NCI-H82 (cell line): ENCODE measurements at places on chromosomes 5 and 9.

DNA sequence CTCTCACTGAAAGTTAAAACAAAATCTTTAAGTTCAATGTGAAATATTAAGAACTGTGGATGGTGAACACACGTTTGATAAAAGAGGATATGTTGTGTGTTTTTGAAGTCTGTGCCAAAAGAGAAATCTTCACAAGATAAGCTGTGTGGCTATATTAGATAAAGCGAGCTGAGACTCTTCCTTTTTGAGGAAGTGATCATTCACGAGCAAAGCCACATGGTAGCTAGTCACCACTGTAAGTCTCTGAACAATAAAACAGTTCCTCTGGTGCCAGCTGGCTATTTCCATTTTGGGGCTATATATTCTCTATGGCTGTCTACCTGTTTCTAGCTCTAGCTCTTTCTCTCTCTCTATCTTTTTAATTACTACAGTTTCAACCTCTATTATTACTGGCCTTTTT lies 1849.2 kb upstream of the C9orf72 start:
- DNase-seq = no peak

DNA sequence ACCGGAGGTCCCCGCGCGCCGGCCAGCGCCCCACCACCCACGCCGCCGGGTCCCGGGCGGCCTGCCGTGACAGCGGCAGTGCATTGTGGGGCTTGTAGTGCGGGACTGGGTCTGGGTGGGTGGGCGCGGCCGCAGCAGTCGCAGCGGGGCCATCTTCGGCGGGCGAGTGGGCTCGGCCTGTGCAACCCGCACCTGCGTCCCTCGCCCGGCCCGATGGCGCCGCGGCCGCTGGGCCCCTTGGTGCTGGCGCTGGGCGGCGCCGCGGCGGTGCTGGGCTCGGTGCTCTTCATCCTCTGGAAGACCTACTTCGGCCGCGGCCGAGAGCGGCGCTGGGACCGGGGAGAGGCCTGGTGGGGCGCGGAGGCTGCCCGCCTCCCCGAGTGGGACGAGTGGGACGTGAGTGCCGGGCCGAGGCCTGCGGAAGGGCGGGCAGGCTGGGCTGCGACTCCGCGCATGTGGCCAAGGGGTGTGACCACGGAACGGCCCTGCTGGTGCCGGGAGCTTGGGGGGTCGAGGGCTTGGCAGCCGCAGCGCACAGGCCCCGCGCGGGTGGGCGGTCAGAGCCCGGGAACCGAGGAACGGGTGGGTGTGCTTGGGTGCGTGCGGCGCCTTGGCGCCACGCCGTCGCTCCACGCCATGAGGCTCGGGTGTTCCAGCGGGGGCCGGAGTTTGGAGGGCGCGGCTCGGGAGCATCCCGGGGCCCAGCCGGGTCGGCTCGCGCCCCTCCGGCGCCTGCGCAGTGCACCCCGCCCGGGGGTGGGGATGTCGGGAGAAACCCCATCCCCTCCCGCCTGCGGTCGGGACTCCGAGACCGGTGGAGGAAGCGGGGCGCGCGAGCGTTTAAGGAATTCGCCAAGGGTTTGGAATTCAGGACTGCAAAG lies at the start of gene ARL10:
Gene ARL10 (plus strand): TSS at position 137 of the 881 bp plus-strand sequence. CDS start 77 bp downstream, at position 214.
- peak; percentile 59 for DNase-seq

GRCh38 chr9:18393340-18394130 lies 80.4 kb upstream of the ADAMTSL1 start:
- peak; percentile 30 for DNase-seq

DNA sequence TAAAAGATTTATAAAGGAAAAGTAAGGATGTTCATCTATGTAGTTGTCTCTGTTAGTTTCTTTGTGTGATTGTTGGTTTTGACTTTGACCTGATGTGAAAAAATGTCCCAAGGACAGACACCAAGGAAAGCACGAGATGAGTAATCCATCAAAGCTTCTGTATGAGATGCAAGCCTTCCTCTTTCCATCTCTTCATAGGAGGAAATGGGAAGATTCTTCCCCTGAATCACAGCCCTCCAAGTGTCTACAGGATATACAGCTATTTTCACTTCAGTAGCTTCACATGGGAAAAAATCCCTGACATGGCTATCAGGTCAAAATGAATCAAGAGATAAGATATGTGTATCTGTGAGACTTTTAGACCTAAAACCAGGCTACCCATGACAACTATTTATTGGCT lies 29.0 kb upstream of the CEMIP2 start:
- no peak for DNase-seq

GRCh38 chr5:56290378-56291078 lies 57.4 kb upstream of the ANKRD55 start:
- no peak for DNase-seq

- no peak for DNase-seq
Measured at GRCh38 chr9:136199391-136200288, 5.3 kb downstream of the LHX3 start.

- DNase-seq = no peak
Measured at GRCh38 chr5:178224403-178224802, 8.2 kb downstream of the PHYKPL start.

DNA sequence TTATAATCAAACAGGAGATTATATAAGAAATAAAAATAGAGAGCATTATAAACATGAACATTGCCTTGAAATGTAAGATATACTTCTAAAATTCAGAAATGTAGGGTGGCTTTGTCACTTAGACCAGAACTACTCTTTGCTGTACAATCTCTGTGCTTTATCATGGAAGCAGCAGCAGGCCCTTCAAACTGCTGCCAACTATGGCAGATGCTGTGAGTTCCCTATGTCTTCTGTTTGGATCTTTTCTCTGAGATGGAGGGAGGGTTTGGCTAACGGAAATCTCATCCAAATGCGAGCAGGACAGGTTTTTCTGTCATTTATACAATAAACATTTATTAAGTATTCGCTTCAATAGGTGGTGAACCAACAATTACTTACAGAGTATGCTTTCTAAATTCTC lies 34.8 kb upstream of the RICTOR start:
- DNase-seq = no peak
